ENCODE measurements at places on chromosomes 1 and 21.

DNA sequence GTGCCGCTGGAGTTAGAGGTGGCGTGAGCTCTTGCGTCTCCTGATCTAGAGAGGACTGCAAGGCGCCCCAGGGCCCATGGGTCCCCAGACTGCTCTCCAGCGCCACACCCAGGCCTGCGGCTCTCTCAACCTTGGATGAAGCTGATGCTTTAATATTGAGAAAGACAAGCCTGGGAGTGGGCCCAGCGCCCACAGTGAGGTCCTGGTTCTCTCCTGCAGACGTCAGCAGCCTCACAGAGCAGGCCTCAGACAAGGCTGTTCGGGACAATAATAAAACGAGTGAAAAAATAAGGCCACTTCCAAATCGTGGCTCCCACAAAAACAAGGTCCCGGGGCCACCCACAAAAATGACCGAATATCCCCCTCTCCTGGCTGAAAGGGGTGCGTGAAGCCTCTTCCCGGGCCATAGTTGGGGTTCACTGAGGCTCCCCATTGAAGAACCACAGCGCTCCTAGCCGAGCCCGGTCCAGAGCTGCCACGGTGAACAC, 6.0 kb upstream of the DNMT3L start:
- peak; percentile 8 for DNase-seq

- DNase-seq = no peak
These were observed 3.0 kb downstream of the HSPB7 start for GRCh38 chr1:16014509-16015482.

DNA sequence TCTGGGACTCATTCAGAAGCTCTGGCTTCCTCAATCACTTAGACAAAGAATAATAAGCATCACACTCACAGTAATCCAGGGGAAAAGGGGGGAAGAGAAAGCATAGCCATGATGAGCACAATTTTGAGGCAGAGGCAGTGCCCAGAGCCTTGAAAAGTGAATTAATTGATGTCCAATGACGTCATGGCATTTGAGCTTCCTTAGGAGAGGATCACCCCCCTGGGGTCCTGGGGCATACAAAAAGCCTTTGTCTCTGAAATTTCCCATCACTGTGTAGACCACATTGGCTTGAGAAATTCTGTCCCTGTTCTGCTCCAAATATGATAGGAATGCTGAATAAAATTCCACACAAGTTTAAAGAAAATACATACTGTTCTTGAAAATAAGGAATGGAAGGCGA, 84.3 kb upstream of the COA6 start:
- no peak for DNase-seq

GRCh38 chr21:35974775-35975174, 85.6 kb downstream of the SETD4 start:
- DNase-seq = no peak

DNA sequence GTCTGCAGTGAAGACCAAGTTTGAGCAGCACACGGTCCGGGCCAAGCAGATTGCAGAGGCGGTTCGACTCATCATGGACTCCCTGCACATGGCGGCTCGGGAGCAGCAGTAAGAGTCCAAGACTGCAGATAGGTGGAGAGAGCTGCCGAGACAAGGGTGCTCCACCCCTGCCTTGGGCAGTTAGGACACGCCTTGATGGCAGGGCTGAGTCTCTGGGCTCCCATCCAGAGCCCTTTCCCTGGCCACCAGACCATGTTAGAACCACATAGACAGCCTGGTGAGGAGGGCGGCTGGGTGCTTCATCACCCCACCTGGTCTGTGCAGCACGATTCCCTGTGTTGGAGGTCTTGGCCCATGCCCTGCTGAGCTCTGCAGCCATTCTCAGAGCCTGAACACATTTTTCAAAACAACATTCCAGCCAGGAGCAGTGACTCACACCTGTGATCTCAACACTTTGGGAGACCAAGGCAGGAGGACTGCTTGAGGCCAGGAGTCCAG, 17.3 kb upstream of the MIIP start:
- DNase-seq = no peak

GRCh38 chr21:43866260-43866629, 1.2 kb downstream of the AGPAT3 start:
- DNase-seq = peak; percentile 33

GRCh38 chr21:45364468-45365185, 40.3 kb upstream of the COL18A1 start:
- no peak for DNase-seq

- no peak for DNase-seq
These were observed 57.4 kb downstream of the SAMSN1 start for GRCh38 chr21:14488672-14489204.

DNA sequence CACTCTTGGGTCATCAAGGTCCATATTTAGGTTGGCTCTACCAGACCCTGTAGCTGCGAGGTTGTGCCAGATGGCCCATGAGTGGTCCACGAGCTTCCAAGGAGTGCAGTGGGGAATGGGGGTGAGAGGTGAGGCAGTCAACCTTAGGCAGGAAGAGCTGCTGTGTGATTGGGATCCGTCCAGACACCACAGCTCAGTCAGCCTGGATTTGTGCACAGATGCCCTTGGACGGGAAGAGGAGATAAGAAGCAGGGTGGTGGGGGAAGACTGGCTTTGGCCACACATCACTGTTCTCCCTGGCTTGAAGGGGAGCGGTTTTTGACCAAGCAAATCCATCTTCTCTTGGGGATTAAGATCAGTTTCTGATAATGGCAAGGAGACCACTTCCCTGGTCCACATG, 130.6 kb downstream of the IGSF21 start:
- no peak for DNase-seq

DNA sequence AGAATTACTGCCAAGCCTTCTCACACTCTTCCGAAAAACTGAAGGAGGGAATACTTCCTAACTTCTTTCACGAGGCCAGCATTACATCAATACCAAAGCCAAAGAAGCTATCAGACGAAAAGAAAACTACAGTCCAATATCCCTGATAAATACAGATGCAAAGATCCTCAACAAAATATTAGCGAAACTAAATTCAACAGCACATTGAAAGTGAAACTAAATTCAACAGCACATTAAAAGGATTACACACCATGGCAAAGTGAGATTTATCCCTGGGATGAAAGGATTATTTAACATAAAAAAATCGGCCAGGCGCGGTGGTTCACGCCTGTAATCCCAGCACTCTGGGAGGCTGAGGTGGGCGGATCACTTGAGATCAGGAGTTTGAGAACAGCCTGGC, 176.8 kb downstream of the FAF1 start:
- DNase-seq = no peak

DNA sequence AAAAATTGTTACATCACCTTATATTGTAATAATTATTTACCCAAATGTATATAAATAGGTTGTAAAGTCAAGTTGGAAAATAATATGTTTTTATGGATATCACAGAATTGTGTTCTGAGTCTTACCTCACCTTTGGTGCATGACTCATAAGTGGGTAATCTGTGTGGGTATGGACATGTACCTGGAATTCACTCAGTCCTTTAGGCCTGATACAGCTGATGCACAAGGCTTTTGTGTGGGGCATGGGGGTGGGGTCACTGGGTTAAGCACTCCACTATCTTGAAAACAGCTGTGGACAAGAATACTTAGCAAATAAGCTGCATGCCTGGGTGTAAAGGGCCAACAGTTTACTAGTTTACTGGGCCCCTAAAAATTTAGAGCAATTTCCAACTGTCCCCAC, 34.4 kb downstream of the INKA2 start:
- no peak for DNase-seq

GRCh38 chr1:117003223-117003875, 1.8 kb downstream of the CD101 start:
- no peak for DNase-seq

GRCh38 chr21:45152265-45152746, 77.9 kb downstream of the ADARB1 start:
- peak; percentile 56 for DNase-seq

DNA sequence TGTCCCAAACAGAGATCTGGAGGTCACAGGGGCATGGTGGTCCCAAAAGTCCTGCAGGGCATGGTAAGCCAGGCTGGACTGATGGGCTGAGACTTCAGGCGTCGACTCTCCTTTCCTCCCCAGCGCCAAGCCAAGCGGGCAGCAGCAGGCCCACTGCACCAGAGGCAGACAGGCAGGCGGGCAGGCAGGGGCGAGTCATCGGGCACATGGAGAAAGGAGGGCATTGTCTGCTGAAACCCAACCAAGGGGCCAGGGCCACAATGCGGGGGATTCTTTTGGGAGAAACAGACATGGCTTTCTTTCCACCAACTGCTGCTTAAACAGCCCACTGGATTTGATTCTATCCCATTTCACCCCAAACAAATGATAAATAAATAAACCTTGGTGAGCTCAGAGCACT, 46.2 kb downstream of the TRABD2B start:
- DNase-seq = no peak

DNA sequence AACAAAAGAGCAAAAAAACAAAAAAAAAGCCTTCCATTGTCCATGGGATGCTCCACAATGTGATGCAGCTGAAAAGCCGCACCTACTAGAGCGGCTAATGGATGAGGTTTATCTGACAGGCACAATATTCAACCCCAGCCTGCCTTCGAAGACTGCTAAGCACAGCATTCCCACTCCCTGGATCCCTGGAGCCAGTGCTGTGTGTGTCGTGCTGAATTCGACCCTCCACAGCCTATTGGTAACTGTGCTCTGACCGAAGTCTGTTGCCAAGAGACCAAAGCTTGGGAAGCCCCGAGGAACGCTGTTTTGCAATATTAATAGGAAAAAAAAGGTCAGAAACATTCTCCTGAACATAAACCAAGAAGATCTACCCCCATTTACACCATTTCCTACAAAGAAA, 57.2 kb upstream of the PUM1 start:
- no peak for DNase-seq

GRCh38 chr1:201686714-201687455, 142.1 kb upstream of the IPO9 start:
- DNase-seq = no peak

DNA sequence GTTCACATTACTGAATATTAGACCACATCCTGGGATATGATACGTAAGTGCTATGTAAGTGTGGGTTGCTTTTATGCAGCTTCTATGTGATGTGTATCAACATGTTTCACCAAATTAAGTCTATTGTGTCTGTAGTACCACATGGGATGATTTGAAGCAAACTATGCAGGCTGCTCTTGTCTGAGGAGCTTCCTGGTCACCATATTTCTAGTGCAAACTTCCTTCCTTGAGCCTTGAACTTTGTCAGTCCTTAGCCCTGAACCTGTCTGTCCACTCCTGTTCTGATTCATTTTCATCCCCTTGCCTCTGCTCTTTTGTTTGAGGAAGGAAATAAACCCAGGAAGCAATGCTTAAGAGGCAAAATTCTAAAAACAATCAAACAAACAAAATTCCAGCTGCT, 117.5 kb upstream of the VANGL1 start:
- no peak for DNase-seq

DNA sequence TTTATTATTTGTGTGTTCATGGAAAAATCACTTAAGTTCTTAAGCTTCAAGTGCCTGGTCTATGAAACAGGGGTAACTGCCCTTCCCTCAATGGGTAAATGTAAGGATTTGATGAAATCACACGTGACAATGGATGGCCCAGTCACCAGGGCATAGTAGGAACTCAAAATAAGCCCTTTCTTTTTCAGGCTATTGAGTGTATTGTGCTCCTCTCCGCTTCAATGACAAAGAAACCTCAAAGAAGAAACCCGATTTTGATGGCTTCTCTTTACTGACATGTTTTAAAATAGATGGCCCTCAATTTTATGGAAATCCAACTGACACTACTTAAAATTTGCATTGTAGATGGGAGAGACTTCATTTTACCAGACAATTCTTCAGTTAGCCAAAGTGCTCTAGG, 543.5 kb downstream of the OMA1 start:
- DNase-seq = no peak

GRCh38 chr1:103459346-103459745, 66.2 kb upstream of the RNPC3 start:
- DNase-seq = no peak

GRCh38 chr1:244100704-244101453, 49.8 kb downstream of the ZBTB18 start:
- DNase-seq = no peak

DNA sequence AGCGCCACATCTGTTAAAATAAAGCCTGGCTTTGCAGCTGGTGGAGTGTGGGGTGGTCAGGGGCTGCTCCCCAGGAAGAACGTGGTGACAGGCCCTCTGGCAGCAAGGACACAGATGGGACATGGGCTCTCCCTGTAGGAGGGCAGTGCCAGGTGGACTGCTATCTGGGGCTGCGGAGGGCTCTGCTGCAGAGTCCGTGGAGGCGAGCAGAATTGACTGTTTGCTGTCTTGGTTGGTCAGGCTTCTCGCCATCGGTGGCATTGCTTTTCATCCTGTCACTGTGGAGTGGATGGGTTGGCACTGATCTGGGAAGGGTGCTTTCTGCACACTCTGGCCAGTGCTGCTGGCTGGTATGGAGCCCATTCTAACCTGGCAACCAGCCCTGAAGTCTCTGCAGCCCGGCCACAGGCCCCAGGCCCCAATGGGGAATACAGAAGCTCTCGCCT, 103.0 kb downstream of the LAMC2 start:
- DNase-seq = no peak

DNA sequence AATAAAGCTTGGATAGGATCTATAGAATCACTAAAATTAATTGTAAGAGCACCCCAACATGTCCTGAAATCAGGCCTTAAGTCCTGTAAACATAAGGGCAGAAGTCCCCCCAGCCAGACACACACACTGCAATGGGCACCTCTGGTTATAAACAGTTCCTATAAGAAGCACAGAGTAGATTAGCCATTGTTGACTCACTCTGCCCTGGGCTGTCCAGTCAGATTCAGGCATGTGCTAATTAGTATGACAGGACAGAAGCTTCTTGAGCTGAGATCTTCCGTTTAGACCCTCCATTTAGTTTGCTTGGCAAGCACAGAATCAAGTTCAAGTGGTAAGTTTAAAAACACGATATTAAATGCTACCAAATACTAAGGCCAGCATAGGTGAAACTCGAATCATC, 11.8 kb upstream of the DENND1B start:
- DNase-seq = no peak

DNA sequence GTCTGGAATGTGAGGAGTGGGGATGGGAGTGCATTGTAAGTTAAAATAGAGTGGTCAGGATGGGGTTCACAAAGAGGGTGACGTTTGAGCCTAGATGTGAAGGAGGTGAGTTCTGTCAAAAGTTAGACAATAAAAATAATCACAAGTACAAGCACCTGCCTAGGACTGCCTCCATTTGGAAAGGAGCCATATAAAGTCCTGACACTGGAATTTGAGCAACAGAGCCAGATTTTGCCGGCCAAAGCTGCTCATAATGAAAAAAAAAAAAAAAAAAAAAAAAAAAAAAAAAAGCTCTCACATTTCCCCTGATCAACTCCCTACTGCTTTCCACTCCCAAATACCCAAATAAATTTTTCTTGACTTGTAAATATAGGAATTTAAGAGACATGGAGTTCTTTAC, 4.1 kb downstream of the PALMD start:
- DNase-seq = no peak

GRCh38 chr1:40338745-40339419, 21.8 kb upstream of the COL9A2 start:
- DNase-seq = peak; percentile 90

GRCh38 chr21:29350246-29350779, 51.6 kb downstream of the BACH1 start:
- no peak for DNase-seq

DNA sequence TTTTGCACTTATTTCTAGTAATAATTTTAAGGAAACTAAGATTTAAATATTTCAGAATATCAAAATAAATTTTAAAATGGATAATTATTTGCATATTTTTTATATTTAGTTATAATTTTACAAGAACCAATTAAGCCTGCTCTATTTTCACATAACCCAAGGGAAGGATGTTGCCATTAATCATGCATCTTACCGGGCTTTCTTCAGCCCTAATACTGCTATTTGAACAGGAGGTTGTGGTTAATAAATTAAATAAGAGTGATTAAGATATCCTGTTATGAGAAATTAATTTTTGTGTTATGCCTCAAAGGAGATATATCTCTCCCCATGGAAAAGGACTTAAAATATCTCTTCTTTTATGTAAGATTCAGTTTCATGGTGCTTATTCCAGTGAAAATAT, 1415.8 kb upstream of the B3GALT2 start:
- DNase-seq = no peak
